Stimulated activated CD8-positive, alpha-beta memory T cell treated with anti-CD3 and anti-CD28 coated beads, Interleukin-15, amount 100 ng/mL, for 24 hours (primary cell): ENCODE measurements at places on chromosomes 7 and 10.

- no peak for DNase-seq
Observed at GRCh38 chr7:7920481-7920880, 48.1 kb upstream of the GLCCI1 start.

DNA sequence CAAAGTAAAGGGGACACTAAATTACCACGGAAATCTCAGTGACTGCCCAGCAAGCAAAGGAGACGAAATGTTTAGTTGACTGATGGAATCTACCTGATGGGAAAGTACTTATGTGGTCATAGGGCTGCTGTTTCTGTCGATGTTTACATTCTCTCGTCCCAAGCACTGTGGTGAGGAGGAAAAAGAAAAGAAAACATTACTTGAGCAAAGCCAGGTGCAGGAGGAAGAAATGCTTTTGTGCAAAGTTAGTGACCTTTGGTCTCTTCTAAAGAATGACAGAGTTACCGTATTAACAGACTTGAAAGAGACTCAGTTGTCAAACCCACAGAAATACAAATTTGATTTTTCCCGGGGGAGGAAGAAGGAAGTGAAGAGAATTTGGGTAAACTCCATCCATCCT lies 43.3 kb upstream of the FMC1 start:
- DNase-seq, result no peak

DNA sequence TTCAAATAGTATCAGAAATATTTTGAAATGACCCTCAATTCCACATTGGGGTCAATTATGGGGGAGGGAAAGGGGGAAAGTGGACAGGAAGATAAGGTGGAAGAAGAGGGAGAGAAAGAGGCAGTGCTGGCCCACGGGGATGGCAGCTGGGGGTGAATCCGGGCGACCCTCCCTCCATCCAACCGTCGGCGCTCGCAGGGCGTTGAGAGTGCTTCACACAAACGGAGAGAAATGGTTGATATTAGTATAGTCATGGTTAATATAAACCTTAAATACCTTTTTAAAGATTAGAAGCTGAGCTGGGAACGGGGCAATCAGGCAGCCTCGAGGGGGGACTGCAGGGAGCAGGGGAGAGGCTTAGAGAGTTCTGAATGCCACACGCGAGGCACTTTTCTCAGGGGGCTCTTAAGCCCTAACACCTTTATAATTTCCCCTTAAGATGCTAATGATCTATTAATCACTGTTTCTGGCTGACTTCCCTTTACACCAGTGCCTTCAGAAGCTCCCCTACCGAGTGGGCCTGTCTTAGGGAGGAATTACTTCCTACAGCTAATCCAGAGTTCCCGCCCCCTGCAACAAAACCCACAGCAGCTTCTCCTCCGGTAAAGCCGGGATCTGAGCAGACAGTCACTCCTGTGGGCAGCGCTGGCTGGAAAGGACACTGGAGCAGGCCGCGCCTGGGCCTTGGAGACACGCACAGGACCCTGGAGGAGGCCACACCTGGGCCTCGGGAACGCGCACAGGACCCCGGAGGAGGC lies 39.5 kb downstream of the PRKAG2 start:
- DNase-seq, result no peak

DNA sequence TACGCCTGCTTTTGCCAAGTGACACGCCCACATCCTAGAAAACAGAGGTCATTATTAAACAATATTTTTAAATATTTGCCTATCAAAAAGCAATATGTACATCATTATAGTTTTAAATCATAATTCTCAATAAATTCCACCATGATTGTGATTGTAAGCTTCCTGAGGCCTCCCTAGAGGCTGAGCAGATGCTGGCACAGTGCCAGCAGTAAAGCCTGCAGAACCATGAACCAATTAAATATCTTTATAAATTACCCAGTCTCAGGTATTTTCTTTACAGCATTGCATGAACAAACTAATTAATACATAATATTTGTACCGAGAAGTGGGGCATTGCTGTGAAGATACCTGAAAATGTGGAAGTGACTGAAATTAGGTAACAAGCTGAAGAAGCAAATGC lies 174.7 kb upstream of the TMEM196 start:
- DNase-seq, result no peak

- no peak for DNase-seq
Observed at GRCh38 chr10:1567152-1567551, 170.2 kb downstream of the ADARB2 start.

- DNase-seq, result no peak
Observed at GRCh38 chr10:88728107-88728763, 22.2 kb downstream of the LIPK start.

GRCh38 chr10:34403512-34403911 lies 411.6 kb downstream of the PARD3 start:
- no peak for DNase-seq

DNA sequence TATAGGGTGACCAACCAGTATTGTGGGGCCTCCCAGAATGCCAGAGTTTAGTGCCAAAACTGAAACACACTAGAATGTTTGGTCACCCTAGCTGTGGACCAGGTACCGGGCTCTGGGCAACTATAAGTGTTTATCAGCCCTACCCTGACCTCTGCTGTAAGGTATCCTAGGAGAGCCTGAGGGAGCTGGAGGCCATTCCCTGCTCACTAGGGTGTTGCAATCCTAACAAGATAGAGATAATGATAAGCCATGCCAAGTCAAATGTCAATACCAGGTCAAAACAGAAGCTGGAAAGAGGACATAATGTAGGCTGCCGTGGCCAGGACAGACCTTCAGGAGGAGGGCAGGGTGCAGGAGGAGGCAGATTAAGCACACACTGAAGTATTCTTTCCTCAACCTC lies 151.8 kb downstream of the KCNMA1 start:
- no peak for DNase-seq

DNA sequence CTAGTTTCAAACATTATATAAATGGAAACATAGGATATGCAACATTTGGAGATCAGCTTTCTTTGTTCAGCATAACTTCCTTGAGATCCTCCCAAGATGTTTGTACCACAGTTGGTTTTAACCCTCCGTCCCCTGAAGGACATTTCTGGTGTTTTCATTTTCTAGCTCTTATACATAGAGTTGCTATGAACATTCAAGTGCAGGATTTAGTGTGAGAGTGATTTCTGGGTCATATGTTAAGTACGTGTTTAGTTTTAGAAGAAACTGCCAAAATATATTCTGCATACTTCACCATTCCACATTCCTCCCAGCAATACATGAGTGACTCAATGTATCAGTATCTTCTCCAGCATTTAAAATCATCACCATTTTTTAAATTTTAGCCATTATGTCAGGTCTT lies 588.7 kb upstream of the PFKP start:
- DNase-seq, result no peak

- DNase-seq, result no peak
Observed at GRCh38 chr10:5976512-5977470, 552 bp downstream of the IL15RA start.

DNA sequence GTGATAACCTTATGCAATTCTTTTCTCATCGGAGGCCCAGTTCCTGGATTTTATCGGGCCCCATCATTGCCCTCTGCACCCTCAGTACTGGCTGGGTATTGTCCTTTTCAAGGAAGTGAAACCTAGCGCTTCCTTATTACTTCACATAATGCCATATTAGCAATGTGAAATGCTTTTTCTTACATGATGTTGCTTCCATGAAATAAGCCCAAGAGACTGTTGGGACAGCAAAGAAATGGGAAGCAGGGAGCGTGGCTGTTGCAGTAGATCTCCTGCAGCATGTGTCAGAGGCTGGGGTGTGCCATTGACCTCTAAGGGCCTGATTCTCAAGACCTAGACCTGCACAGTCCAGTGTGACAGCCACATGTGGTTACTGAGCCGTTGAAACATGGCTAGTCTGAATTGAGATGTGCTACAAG lies 8.1 kb downstream of the CHN2 start:
- no peak for DNase-seq

DNA sequence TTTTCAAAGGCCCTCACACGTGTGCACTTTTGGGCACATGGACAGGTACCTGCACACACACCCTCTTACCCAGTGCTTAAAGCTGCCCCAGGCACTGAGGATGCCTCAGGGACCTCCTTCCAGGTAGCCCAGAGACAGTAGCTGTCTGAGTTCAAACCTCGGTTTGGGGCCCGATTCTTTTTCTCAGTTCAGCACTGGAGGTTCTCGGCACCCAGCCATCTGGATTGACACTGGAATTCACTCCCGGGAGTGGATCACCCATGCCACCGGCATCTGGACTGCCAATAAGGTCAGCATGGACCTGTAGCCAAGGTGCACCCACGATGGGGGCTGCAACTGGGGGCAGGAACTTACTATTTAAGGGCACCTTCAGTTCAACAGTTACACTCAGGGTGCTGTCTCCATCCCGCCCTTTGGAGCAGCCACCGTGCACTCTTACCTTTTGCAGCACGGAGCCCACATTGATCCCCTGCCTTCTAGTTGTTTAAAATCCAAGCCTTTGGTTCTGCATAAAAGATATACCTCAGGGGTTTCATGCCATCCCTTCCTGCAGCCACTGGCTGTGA lies 17.7 kb downstream of the CPA5 start:
- DNase-seq, result no peak

DNA sequence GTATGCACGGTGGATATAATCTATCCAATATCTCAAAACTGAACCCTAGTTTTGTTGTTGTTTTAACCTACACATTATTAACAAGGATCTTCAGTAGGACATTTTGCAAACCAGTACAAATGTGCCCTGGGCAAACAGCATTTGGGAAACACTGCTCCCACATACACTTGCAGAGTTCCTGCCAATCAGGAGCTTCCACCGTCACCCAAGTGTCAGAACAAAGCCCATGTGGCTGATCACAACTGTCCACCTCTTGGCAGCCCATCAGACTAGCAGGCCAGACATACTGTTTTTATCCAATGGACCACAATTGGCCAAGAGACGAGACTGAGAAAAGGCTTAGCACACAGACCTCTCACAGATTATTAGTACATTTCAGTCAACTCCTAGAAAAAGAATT lies 200.4 kb downstream of the FAM107B start:
- no peak for DNase-seq

DNA sequence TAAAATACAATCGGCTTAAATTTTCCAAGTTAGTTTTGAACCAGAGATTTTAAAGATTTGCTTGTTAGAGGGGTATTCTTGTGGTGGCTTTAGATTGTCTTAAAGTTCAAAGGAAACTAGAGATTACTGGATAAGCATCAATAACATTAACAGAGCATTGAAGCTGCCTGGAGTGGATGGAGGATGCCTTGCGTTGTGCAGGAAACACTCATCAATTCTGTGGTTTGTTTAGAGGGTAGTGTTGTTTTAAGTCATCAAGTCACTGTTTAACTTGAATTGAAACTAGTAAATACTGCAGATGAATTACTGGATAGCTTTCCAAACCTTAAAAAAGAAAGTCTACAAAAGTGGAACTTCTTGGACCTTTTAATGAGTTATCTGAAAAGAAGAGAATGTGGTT lies 218.6 kb downstream of the CELF2 start:
- no peak for DNase-seq

GRCh38 chr10:80416479-80417098 lies 8.2 kb downstream of the PRXL2A start:
- DNase-seq, result no peak

DNA sequence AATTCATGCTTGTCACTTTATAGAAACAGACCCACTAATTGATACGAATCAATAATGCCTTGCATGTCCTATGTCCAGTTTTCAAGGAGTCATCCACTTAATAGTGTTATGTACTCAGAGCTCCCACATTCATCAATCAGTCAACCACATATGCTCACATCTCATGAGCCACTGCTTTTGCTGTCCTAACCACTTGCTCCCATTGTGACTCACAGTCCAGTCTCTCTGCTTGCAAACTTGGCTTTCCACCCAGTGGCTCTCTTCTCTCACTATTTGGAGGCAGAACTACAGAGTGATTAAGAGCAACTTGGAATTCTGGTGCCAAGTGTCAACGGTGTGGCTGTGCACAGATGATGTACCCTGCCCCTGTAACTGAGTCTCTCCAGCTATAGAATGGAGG lies 166.0 kb downstream of the SNX13 start:
- DNase-seq, result no peak

DNA sequence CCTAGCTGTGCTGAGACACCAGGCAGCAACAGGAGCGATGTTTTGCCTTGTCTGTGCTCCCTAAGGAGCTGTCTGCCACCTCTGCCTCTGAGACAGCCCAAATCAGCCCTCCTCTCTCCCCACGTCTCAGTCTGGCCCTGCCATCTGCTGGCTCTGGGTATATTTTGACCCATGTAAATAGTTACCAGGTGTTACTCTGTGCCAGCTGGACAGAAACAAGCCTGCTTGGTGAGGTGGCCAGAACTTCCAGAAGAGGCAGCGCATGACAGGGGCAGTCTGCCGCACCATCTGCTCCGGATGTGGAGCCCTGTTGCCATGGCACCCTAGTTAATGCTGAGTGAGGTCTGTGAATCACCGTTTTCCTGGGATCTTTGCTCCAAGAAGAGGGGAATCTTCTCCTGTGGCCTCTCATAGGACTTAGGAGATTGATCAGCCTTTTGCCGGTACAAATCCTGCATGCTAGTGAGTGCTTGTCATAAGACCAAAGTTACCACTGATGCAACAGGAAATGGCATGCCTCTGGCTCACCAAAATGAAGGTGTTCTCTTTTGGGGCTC lies 31.8 kb downstream of the GSTO2 start:
- DNase-seq, result no peak

DNA sequence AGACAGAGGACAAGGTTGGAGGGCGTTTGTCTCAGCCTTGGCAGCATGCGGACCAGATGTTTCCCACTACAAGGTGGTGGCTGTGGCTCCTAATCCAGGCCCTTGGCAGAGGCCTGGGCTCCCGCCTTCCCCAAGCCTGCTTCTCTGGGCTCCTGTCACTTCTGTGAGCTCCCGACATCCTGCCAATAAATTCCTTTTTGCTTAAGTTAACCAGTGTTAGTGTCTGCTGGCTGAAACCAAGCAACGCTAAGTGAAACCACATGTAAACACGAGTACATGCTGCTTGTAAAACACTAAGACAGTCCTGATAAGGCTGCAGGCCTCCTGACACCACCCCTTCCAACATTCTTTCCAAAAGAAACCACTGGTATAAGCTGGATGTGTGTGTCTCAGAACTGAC lies 263.6 kb upstream of the ZMIZ1 start:
- no peak for DNase-seq

GRCh38 chr10:53111529-53111928 lies 338.9 kb upstream of the MBL2 start:
- DNase-seq, result no peak

- DNase-seq, result no peak
Observed at GRCh38 chr7:155259866-155260497, 37.7 kb upstream of the INSIG1 start.
